Jurkat, Clone E6-1 (cell line): ENCODE measurements at places on chromosomes 6 and 20.
A peak's percentile ranks its signal among the peaks of the same experiment; 100 is the strongest.

DNA sequence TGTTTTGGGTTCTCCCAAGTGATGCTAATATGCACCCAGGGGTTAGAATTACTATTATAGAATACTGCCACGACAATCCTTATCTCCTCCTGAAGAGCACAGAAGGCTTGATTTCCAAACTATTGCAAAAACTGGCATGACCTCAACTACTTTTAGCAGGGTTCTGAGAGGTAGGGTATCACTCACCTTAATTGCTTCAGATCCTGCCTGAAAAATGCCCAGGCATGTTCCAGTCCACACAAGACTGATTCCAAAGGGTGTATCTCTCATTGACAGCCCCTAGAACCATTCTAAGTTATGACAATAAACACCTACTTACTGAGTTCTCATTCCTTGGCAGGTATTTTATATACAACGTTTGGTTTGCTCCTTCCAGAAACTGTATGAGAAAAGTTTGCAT, 5.0 kb upstream of the DSE start:
- no peak for DNase-seq

DNA sequence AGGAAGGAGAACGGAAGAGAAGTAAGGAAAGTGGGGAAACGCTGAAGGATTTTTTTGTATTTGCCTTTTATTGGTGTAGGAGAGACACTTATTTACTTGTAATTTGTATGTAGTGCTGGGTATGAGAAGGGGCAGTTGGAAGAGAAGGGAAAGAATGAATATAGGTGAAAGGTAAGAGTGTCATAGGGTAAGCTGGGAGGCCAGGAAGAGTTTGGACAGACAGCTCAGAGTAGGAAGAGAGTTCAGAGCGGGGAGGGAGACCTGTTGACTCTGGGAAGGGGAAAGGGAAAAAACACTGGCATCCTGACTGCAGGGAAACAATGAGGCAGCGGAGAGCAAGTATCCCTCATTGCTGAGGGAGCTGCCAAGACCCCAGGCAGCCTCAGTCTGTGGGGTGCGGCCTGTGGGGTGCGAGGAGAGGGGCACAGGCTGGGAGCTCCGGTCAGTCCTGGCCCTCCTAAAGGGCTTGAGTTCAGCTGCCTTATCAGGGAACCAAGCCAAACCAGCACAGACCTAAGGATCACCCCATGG, 3.1 kb downstream of the TRAF3IP2 start:
- DNase-seq, result no peak

DNA sequence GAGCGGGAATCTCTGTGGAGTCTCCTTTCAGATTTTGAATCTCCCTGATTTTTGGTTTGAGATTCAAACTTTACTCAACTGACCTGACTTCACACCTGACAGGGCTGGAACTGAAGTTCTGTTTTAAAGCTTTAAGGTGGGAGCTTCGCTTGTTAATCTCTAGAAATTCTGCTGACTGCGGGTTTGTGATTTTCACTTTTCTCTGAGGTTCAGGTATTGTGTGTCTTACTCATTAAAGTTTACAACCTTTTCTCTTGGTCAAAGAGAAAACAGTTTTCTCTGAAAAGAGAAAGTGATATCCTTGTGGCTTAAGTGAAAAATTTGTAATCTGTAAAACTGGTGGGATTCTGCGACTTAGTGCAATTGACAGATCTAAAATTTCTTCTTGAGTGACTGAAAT, 20.7 kb upstream of the IGF2R start:
- no peak for DNase-seq

GRCh38 chr6:62523630-62524029, 237.6 kb upstream of the KHDRBS2 start:
- DNase-seq, result no peak

DNA sequence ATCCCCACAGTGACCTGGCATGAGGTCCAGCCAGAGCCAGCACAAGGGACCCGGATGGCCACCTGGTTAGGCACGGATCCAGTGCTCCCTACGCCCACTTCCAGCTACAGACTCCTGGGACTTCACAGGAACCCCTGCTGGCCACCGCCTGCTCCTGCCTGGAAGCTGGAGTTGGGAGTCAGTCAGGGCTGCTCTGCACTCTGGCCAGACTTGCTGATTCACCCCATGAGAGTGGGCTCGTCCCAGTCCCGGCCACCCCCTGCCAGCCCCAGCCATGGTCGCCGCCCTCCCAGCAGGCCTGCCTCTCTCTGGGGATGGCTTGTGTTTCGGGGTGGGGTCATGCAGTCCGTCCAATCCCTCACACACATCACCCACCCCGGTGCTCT, 125.8 kb downstream of the DLL1 start:
- DNase-seq, result no peak

GRCh38 chr6:130204322-130204721, 18.4 kb downstream of the SAMD3 start:
- DNase-seq, result no peak

DNA sequence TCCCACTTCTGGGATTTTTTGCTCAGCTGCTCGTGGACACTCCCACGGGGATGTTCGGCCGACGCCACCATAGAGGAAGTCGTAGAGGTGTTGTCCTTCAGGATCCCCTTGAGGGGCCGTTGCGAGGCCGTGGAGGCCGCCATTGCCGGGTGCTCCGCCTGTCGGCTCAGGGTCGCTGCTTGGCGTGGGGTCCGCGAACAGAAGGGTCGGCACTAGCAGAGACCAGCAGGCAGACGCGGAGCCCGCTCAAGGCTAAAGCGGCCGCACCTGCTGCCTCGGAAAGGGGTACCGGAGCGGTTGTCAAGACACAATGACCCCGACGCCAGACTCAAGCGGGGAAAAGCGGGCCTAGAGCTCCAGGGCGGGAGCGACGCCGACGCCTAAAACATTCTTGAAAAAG, 25.7 kb downstream of the PSMB9 start:
- DNase-seq, result no peak

GRCh38 chr6:149852881-149853280, 11.3 kb downstream of the LRP11 start:
- no peak for DNase-seq

- DNase-seq, result no peak
Observed at GRCh38 chr20:45538209-45538799, 978 bp downstream of the WFDC6 start.

- DNase-seq, result no peak
Observed at GRCh38 chr6:17418281-17419188, 25.1 kb downstream of the CAP2 start.

GRCh38 chr6:11758878-11759277, 19.7 kb downstream of the ADTRP start:
- DNase-seq, result no peak

- no peak for DNase-seq
Observed at GRCh38 chr20:4076033-4076432, 60.7 kb upstream of the RNF24 start.

GRCh38 chr6:106519460-106520394, 109.6 kb downstream of the RTN4IP1 start:
- DNase-seq, result peak; percentile 94

DNA sequence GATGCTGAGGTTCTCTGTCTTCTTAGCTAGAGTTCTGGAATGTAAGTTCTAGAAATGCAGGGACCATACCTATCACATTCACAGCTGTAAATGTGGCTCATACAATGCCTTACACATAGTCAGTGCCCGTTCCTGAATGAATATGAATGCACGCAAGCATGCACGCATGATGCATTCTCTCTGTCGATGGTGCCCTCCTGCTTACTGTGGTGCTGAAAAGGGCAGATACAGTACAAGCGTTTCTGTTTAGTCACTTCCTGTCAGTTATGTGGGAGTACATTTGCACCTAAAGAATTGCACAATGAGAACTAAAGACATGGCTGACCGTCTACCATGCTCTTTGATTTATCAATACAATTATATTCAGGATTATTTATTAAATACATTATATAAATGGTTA, 152.2 kb upstream of the SOX4 start:
- peak; percentile 33 for DNase-seq

GRCh38 chr6:147262946-147263345, 58.7 kb downstream of the STXBP5 start:
- no peak for DNase-seq

DNA sequence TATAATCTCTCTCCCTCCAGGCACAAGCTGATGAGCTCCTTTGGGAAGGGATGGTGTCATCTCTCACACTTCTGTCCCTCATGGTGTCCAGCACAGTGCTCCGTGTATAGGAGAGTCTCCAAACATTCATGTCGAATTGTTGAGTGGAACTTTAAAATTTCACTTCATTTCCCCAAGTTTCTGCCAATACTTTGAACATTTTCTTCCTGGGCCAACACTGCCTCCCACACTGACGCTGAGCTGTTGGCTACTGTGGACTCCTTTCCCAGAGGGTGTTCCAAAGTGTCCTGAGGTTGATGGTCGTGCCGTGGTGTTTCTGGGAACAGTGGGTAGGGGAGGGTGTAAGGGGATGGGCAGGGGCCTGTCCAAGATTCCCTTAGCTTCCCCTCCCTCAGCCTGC, 122.7 kb downstream of the TIAM2 start:
- no peak for DNase-seq

DNA sequence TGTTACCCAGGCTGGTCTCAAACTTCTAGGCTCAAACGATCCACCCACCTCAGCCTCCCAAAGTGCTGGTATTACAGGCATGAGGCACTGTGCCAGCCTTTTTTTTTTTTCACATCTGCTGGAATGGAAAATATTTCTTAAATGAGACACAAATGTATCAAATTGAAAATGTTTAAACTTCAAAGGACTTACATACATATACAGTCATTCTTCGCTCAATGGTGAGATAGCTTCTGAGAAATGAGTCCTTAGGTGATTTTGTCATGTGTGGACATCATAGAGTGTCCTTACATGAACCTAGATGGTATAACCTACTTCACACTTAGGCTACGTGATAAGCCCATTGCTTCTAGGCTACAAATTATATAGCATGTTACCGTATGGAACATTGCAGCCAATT, 43.1 kb downstream of the MICA start:
- no peak for DNase-seq

DNA sequence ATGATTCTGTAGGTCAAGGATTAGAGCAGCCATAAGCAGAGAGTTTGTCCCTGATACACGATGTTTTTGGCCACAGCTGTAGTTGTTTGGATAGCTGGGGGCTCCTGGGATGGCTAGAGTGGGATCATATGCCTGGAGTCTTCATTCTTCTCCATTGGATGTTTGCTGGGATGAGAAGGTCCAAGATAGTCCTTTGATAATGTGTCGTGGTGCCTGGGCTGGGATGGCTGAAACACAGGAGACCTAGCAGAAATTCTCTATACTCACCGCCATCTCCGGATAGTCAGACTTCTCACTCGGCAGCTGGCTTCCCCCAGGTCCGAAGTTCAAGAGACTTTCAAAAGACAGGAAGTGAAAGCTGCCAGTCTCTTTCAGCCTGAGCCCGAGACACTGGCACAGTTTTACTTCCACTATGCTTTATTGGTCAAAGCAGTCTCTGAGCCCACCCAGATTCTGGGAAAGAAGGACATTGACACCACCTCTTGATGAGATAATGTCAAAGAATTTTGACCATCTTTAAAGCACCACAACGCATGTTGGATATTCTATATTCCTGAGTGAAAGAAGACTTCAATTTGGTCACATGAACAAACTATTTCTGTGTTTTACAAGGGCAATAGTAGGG, 16.0 kb downstream of the MARCKS start:
- DNase-seq, result no peak

GRCh38 chr6:20438462-20439070, 36.9 kb downstream of the E2F3 start:
- DNase-seq, result no peak

DNA sequence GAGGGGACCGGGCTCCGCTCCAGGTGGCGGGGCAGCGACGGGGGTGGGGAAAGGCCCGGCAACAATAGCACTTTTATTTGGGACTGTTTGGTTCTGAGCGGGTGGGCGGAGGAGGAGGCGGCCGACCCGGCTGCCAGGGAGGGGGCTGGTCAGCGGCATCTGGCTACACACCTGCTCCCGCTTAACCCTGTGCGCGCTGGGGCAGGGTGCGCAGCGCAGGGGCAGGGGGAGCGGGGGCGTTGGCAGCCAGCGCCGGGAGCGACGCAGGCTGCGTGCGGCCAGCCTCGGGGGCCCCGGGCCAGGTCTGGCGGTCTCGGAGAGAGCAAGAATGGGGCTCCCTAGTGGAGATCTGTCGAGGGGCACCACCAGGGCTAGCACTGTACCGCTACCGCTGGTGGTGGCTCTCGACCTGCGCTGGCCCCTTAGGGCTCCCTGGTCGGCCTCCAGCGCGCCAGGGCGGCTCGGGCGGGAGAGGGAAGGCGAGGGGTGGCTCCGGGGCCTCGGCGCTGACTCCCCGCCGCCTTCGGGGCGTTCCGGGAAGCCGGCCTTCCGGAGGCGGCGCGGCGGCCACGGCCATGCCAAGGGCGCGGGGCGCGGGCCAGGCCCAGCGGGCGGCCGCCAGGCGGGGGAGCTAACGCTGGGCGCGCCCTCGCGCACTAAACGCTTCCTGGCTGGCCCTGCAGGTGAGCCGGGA, 92.4 kb downstream of the NCR2 start:
- DNase-seq, result no peak

DNA sequence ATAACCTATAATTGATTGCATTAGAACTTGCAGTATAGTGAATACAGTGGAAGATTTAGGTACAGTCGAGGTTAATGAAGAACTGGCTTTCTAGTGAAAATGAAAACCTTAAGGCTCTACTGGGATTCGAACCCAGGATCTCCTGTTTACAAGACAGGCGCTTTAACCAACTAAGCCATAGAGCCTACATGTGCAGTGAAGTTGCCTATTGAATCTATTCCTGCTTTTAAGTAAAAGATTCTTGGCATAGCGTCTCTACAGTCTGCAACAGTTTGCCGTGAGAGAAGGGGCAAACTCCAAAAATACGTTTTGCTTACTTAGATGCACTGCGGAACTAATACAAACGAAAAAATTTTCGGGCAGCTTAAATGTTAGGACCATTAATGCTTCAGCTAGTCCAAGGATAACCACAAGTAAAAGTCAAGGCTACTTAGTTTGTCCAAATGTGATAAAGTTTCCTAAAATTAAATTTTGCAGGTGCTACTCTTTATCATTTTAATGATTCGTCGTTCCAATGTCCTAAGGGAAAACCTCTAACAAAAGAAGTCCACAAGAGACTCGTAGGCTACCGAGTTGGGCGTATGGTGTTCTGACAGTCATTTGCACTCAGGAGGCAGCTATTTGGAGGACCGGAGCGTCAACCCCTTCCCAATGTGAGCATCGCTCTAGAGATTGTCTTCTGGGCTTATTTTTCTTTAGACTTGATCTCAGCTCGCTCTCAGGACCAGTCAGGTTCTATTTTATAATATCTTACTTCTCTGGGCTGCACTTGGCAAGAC, 31.3 kb upstream of the ZSCAN23 start:
- peak; percentile 79 for DNase-seq

DNA sequence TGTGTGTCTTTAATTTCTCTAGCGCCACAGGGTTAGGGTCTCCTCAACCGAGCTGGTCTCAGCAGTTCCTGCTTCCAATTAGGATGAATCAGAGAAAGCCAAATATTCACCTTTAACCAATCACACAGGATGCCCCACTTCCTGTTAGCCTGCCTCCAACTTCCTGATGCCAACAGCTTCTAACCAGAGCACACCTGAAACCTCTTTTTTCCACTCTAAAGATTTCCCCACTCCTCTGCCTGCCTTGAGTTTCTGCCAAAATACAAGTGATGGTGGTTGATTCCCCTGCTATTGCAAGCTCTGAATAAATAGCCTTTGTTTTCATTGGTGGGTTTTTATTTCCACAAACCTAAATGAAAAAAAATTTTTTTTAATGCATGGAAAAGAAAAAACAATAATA, 144.7 kb upstream of the UST start:
- no peak for DNase-seq
